ENCODE measurements at places on chromosomes 2 and 18.

- DNase-seq: no peak
Measured at GRCh38 chr2:215969131-215969841, 44.1 kb downstream of the MREG start.

DNA sequence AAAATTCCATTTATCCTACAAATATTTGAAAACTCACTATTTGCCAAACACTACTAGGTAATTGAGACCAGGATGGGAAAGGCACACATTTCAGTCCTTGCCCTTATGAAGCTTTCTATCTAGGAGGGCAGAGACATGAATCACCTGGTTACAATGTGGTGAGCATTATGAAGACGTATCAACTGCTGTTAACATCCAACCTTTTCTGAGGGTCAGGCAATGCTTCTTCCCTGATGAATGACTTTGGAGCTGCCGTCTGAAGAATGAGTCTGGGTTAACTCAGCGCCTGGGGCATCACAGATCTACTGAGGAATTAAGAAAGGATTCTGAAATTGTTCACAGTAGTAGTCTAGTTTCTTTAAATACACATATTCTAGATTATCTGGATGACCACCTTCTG is 62.1 kb upstream of the NOSTRIN start:
- no peak for DNase-seq

- no peak for DNase-seq
Measured at GRCh38 chr2:19700861-19701585, 200.8 kb downstream of the TTC32 start.

GRCh38 chr2:111698743-111699554 is 185.0 kb downstream of the ANAPC1 start:
- peak; percentile 80 for DNase-seq

DNA sequence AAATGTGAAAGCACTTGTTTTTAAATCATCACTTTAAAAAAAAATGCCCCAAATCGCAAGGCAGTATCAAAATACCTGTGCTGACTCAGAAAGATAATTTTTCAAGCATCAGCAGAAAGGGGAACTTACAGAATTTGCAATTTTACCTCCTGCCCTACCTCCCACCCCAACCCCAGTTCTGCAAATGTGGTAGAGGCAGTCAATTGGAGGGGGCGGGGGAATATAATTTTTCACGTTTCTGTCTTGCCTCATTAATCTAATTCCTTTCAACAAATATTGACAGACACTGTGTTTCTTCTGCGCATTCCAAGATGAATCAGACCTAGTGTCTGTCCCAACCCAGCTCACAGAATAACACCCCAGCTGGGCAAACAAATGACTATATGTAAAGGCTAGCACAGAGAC is 76.8 kb downstream of the ALPK2 start:
- no peak for DNase-seq

DNA sequence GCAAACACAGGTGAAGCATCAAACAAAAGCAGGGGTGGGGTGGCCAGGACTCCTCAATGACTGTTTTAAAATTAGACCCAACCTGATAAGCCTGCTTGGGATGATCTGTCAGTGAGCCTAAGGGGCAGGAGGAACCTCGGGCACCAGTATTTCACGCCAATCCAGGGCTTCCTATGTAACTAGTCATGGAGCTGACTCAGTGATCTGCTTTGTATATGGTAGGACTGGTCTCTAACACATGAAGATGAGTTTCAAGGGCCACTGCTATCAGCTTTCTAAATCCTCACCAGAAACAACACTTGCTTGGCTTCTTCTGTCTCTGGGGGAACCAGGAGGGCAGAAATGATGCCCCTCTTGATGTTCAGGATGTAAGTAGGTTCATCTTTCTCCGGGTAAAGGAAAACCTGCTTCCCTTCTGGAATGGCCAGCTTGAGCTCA is 6.2 kb downstream of the APOB start:
- no peak for DNase-seq

- no peak for DNase-seq
Measured at GRCh38 chr2:46909771-46910419, 5.7 kb downstream of the MCFD2 start.

DNA sequence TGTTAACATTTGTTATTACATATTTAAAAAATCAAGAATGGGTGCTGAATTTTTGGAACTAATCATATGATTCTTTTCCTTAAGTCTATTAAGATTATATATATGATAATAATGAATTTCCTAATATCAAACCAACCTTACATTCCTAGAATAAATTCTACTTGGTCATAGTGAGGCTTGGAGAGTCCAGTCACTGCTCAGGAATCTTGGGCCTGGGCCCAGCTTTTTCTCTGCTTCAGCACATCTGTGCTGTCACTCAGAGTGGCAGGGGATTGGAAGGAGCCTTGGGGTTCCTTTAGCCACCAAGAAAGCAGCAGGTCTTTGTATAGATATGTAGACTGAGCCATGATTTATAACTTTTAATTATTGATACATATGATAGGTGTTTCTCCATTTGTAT is 19.9 kb upstream of the ZAP70 start:
- no peak for DNase-seq

DNA sequence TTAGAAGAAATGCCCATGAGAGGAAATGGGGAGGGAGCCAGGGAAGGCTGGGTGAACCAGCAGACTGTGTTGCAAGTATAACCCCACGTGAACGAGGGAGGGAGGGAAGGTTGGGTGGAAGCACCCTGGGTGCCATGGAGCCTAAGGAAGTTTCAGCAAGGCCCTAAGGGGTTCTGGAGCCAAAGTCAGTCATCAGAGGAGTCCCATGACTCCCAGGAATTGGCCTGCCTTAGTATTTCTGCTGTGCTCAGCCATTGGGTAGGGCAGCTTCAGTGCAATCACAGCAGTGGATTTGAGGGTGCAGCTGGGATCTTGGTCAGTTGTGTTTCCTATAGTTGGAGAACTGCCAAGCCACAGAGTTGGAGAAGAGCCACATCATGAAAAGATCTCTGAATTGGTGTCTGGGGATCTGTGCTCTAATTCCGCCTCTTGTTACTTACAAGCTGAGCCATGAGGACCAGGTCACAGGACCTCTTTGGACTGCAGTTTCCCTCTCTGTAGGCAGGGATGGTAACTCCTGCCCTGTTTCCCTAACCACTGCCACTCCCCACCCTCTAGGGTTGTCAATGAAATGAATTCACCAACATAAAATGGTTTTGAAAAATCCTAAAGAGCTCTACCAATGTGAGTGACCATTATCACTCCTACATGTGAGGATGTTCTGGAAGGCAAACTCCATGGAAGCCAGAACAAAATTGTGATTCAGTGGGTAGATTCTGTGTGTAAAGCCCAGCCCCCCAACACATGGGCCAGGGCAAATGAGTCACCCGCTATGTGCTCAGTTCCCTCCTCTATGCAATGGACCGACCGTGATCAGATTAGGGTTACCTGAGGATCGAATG is 108.9 kb downstream of the CLIP4 start:
- DNase-seq: peak; percentile 78

- DNase-seq: no peak
Measured at GRCh38 chr2:35989503-35989902, 366.1 kb upstream of the CRIM1 start.

DNA sequence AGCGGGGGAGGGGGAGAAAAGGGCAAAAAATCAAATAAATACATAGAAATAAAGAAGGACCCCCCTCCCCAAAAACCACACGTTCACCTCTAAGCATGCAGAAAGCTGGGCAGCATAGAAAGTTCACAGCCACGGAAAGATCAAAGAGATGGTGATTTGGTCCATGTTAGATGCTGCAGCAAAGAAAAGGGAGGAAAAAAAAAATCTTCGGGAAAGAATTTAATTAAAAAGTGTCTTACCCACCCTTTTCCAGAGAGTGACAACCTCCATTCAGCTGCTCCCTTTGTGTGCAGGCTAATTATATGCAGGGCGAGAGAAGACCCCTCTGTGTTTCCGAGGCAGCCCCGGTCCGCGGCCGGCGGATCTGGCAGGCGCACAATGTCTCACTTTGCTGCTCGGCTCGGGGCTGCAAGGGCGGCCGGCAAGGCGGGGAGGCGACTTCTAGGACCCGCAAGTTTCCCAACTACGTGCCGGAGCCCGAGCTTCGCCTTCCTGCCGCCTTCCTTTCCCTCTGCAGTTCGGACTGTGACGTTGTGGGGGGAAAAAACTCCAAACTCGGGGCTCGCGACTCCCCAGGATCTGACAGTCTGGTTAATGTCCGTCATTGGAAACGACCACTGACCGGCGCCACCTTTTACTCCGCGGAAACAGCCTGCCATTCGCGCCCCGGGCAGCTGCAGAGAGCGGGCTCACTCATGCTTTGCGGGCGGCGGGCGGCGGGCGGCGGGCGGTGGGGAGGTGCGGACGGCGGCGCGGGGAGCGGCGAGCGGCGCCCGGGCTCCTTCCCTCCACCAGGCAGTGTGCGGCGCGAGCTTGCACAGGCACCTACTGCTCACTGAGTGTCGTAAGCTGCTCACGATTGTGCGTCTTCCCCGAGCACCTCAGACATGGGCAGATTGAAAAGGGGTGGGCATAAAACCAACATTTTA is at the start of gene LRRTM1:
TSS of gene LRRTM1 (minus strand) at position 844 of the 929 bp plus-strand sequence. CDS start 933 bp downstream, outside the sequence.
- no peak for DNase-seq

DNA sequence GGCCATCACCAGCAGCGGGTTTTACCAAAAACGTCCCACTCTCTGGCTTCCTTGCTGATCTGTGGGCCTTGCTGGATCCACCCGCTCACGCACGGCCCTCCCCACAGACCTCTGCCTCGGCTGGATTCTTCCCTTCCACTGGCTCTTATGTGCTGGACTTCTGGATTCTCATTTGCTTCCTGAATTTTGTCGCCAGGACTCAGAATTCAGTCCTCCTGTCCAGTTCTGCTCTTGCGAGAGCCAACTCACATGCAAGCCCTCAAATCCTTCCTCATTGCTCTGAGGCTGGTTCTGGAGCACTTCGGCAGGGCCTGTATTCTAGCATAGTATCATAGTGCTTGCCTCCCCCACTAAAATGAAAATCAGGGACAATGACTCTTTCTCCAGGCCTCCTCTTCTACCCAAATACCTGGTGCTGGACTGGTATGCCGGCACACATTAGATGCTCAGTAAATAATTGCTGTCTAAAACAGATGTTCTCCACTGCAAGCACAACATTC is 115.5 kb downstream of the ATL2 start:
- no peak for DNase-seq

GRCh38 chr2:189505492-189505891 is 64.2 kb downstream of the WDR75 start:
- DNase-seq: no peak

DNA sequence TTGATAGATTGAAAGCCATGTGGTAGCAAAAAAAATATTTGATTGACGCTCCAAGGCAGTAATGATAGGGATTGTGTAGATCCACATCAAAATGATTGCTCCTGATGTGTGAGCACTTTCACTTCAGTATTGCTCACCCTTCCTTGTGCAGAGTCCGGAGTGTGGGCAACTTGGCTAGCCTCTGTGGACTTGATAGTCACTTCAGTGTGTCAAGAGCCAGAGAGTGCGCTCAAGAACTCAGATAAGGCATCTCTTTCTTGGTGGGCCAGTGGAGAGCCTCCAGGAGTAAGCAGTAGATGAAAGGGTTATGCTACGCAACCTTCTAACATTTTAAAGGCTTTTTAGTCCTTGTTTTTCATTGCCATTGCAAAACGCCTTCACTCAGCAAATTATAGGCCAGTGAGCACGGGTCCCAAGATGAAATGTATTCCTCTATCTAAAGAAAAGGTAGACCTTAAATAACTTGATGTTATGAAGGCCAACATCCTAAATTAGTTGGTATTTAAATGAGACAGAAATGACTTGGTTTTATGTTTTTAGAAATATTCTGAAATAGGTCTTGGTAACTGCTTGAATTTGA is 84.4 kb downstream of the MEIS1 start:
- no peak for DNase-seq

DNA sequence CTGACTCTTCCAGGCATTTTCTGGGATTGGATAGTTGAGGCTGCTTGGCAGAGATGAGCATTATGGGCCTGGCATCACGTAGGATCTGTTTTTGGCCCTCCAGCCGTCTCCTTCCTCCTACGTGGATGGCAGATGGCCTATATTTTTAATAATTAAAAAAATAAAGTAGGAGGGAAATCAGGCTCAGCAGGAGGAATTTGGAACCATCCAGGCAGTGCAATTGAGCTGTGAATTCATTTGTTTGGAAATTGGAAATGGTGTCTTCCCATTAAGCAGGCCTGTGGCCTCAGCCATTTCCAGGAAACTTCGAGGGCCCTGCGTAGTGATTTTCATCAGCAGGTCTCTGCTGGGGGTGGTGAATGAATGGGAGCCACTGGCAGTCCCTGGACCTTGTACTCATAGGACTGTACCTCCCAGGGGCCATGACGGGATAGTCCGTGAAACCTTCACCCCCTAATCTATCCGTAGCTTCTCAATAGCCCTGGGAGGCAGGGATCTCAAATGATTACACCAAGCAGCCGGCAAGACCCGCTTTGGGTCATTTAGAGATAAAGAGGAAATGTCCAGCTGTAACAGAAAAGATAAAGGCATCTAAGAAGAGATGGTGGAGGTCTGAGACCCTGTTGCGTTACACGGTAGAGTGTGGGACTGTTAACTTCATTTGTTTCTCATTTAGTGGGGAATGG is 73.1 kb upstream of the TNP1 start:
- no peak for DNase-seq

- no peak for DNase-seq
Measured at GRCh38 chr2:191839918-191840804, 6.7 kb downstream of the CAVIN2 start.
